Hindlimb muscle (tissue), 1 donor: ENCODE measurements at places on chromosomes 13 and 19. TPM values are rescaled to one million over a fixed set of nuclear protein-coding genes. Genes with fewer than 3 reads are reported as not detected.

Gene POU2F2
- 2.0 TPM for polyA plus RNA-seq

Gene ZNF799
- 4.1 TPM for polyA plus RNA-seq

GRCh38 chr13:25771202-25771601, 280.6 kb downstream of the SHISA2 start:
- DNase-seq: peak; percentile 47

- no peak for DNase-seq
Observed at GRCh38 chr13:113926951-113927660, 46.8 kb downstream of the C13orf46 start.

GRCh38 chr13:99626461-99627082, 125.3 kb downstream of the TM9SF2 start:
- no peak for DNase-seq

Gene KASH5
- not detected for polyA plus RNA-seq

Gene TEX26
- polyA plus RNA-seq: not detected

Gene GAPDHS
- polyA plus RNA-seq: not detected

GRCh38 chr19:58128041-58128685, 22.4 kb downstream of the ZNF329 start:
- DNase-seq: no peak

DNA sequence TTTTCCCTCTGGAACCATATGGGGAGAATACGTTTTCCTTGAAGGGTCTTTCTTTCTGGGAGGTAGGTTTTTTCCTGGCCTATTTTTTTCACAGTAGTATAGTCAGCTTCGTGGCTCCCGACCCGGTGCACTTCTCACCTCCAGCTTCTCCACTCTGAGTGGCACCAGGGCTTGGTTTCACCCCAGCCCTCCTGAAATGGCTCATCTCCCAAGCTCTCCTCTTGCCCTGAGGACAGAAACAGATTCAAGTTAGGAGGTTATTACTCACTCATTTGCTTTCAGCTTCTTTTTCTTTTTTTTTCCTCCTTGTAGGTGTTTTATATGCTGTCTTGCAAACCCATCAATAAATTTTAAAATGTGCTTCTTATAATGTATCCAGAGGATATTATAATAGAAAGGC, 199.3 kb downstream of the RFC3 start:
- DNase-seq: no peak

DNA sequence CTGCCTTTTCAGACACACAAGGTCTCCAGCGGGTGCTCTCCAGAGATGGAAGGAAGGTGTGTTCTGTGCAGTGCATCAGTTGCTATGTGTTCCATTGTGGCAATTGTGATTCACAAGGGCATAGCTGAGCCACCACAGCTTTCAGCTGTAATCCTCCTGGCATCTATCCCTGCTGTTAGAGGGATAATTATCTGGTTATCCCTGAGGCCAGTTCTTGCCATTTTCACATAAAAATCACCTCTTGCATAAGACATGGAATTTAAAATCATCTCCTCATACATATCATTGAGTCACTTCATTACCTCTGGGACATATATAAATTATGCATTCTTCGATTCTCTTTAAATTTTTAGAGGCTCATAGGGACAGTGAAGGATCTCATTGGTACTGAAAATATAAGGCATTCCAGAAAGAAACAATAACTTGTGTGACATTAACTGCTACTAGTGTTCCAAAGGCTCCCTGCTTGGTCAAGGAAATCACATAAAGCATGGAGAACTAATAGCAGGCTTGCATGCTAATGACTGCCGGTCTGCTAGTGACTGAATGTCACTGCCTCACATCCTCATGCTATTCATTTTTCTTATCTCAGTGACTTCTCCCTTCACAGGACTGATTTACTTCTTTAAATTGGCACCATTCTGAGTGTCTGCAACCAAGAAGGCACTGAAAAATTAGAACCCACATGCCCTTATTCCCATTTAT, 214.0 kb downstream of the ENOX1 start:
- DNase-seq: no peak
